ENCODE measurements at places on chromosomes 1 and 21.

DNA sequence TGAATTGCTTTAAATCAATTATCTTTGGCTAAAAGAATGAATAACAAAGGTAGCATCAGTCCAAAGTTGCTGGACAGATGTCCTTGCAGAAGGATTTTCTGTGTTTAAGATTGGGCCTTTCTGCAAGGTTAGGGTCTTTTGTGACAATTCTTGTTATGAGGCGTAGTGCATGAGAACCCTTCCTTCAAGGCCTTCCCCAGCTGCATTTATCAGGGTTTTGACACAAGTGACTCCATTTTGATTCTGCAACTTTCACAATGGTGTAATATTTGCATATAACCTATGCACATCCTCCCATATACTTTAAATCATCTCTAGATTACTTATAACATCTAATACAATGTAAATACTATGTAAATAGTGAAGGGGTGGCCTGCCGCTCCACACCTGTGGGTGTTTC, 1.1 kb upstream of the SETD4 start:
- no peak for DNase-seq

- DNase-seq, result no peak
Measured at GRCh38 chr1:226019572-226019971, 20.4 kb upstream of the SDE2 start.

DNA sequence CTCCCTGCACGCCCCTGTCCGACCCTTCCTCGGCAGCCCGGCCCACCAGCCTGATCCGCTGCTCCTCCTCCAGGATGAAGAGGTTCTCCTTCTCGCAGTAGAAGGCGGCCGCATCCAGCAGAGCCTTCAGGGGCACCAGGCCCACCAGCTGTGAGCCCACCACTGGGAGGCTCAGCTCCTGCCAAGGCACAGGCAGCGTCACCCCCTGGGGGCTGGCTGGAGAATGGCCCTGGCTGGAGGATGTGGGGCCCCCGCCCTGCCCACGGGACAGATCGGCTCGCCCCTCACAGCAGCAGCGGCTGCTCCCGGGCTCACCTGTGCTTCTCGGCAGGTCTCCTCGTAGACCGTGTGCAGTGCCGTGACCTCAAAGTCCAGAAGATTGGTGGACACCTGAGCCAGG, 5.3 kb downstream of the FTCD start:
- no peak for DNase-seq

GRCh38 chr1:209522826-209523225, 60.7 kb upstream of the CAMK1G start:
- DNase-seq, result no peak

DNA sequence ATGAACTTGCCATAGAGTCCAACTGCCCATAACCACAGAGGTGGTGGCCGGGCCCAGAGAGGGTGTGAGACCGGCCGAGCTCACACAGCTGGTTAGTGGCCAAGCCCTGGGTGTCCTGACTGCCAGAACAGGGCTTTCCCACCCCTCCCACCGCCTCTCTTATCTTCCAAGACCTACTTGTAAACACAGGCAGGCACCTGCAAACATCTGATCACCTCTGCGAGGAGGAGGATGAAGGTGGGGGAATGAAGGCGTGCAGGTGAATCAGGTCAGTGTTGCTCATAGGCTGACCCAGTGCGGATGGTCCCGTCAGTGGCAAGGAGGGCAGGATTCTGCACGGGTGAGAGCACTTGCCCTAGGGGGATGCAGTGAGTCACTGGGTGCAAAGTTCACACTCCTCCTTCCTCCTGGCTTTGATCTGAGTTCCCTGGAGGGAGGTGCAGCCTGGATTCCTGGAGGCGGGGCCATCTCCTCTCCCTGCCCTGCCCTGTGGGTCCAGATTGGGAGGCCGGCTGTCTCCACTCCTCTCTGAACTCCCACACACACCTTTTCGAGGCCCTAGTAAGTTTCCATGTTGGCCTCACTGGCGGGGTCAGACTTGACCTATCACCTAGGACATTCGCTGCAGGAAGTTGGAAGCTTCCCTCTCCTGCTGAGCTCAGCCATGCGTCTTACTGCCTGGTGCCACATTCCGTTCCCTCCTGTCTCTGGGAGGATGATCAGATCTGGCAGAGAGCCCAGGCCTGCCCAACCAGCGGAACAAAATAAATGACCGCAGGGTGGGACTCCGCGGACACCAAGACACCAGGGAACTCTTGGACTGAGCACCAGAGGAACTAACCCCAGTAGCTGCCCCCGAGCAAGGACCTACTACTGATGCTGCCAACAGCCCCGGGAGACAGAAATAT, 7.3 kb downstream of the UQCRHL start:
- DNase-seq, result no peak

DNA sequence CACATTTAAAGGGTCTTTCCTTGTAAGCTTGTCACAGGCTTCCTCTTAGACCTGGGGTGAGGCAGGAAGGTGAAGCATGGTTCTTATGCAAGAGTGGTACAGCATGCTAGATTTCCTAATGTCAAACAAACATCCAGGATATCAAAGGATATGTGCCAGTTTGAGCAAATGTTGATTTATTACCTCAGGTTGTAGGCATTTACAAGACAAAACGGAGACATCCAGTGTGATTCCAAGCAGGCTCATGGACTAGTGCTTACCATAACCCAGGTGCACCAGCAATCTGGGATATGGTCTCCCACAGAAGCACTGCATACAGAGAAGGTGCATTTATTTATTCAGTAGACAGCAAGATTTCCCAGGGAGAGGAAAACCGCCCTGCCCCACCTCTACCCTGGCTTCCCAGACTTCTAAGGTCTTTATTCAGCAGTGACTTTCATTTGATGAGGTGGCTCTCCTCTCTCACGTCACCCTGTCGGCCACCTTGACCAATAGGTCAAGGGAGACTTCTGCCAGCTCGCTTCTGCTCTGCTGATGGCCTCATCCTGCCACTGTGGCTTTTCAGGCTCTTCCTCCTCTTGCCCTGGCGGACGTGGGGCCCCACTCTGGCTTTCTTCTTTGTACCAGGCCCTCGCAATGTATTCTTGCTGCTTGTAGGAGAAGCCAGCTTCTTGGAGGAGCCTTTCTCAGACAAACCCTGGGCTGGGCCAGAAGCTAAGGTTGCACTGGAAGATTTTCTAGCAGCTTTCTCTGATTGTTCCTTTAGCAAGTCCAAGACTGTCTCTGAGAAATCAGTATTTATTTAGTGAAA, 25.6 kb downstream of the HHIPL2 start:
- DNase-seq, result no peak

DNA sequence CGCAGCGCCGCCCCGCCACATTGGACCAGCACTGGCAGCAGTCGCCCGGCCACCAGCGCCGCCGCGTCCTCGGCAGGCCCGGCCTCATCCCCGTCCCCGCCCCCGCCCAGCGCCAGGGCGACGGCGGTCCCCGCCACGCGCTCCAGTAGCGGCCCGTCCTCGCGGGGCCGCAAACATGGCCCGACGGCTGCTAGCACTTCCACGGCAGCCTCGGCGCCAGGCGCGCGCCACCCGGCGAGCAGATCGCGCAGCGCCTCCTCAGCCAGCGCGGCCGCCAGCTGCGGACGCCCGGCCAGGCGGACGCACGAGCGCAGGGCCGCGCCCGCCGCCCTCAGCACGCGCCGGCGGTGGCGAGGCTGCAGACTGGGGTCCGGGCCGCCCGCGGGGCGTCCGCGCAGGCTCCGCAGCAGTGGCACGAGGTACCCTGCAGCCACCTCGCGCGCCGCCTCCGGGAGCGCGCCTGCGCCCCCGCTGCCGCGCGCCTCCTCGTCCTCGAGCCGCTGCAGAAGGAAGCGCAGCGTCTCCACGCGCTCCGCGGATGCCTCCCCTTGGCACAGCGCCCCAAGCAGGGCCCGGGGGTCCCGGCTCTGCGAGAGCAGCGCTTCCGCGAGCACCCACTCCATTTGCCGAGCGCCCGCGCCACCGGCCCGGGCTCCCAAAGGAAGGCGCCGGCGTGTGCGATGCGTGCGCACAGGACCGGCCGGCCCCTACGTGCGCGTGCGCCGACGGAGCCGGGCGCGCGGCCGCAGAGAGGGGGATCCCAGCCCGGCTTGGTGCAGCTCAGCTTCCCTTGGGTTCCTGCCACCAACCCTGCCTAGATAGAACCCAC, at the start of gene TARBP1:
Gene TARBP1 (minus strand): TSS at position 699 of the 829 bp plus-strand sequence. CDS start 76 bp downstream, at position 623.
- peak; percentile 63 for DNase-seq

- DNase-seq, result no peak
Measured at GRCh38 chr1:92838519-92838918, 6.7 kb downstream of the RPL5 start.

DNA sequence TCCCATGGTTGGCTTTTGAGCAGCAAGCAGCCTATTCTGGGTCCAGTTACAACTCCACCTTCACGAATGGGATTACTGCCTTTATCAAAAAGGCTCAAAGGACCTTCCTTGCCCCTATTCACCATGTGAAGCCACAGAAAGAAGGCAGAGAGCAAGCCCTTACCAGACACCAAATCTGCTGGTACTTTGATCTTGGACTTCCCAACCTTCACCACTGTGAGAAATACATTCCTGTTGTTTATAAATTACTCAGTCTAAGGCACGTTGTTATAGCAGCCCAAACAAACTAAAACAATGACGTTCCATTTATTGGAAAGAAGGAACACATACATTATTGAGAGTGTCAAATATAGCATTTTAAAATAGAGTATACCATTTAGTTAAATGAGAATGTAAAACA, 1557.9 kb downstream of the PLA2G4A start:
- no peak for DNase-seq

- no peak for DNase-seq
Measured at GRCh38 chr1:157409927-157410326, 142.4 kb downstream of the FCRL5 start.

GRCh38 chr1:33455539-33456501, 16.6 kb upstream of the ZSCAN20 start:
- DNase-seq, result no peak

DNA sequence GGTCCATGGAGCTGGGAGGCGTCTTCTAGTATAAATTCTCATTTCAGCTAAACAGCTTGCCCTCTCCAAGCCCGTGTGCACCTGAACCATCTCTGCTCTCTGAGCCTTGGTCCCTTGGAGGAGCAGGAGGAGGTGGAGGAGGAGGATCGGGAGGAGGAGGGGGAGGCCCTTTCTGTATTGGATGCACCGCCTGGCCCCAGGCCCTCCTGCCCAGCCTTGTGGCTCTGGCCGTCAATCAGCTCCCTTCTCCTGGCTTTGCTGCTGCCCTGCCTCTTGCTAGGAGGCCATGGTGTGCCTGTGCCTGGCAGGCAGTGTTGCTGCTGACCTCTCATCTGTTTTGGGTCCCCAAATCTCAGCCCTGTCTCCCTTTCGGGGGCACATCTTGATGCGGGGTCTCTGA, 9.0 kb downstream of the COL18A1 start:
- DNase-seq, result no peak

DNA sequence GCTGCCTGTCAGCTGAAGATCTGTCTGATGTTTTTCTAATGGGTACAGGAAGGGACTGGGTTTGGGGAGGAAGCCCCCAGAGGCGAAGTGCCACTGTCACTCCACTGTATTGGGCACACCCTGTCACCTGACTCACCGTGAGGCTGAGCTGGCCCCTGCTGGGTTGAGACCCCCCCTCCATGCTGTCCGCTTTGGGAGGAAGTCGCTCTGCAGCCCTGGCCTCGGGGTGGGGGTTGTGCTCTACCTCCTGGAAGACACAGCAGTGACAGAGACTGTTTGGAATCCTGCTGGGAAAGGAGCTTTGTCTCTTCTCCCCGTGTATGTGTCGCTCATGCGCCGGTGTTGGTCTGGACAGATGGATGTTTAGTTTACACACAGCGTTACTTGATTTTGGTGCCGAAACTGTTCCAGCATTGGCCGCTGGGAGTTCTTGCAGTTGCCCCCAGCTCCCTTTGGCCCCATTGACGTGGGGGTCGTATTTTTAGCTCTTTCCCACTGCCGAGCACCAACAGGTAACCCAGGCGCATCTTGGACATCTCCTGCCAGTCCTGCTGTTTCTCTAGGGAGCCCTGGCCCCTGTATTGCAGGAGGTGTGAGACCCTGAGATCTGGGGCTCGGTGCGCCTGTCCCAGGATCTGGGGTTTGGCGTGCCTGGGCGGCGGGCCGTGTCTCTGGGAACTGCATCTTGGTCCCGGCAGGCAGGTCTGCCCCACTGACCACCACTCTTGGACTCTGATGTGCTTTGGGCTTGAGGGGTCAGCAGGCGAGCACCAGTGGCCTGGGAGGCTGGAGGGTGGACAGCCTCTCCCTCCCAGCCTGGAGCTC, 30.3 kb downstream of the SLX9 start:
- DNase-seq, result no peak

DNA sequence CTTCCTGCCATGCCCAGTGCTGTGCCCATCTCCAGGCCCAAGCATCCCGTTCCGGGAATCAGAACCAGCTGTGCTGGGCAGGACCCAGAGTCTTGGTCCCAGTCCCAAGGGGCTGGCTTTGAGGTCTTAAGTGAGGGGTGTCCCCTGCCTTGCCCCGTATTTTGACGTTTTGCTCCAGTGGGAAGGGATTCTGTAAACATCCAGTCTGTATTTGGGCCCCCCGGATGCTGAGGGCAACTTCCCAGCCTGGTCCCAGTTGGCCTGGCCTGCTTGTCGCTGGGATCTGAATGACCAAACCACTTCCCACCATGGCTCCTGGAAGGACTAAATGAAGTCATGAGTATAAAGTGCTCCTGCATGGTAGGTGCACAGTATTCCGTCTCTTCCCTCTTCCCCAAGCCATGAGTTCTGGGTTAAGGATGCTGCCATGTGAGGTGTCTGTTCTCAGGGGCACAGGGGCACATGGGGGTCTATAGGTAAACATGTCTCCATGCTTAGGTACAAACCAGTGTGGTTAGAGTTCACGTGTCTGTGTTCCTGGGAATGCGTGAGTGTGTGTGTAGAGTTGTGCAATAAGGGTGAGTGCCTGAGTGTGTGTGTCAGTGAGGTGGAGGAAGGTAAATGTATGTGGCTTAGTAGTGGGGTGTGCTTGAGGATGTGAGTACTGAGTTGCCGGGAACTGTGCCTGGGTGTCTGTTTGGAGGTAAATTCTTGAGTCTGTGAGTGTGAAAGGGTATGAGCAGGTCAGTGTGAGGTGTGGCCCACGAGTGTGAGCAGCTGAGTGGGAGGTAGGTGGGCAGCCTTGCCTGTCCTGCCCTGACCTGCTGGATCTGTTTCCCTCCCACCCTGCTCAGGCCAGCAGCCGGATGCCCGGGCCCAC, 1.5 kb downstream of the B4GALT2 start:
- no peak for DNase-seq

DNA sequence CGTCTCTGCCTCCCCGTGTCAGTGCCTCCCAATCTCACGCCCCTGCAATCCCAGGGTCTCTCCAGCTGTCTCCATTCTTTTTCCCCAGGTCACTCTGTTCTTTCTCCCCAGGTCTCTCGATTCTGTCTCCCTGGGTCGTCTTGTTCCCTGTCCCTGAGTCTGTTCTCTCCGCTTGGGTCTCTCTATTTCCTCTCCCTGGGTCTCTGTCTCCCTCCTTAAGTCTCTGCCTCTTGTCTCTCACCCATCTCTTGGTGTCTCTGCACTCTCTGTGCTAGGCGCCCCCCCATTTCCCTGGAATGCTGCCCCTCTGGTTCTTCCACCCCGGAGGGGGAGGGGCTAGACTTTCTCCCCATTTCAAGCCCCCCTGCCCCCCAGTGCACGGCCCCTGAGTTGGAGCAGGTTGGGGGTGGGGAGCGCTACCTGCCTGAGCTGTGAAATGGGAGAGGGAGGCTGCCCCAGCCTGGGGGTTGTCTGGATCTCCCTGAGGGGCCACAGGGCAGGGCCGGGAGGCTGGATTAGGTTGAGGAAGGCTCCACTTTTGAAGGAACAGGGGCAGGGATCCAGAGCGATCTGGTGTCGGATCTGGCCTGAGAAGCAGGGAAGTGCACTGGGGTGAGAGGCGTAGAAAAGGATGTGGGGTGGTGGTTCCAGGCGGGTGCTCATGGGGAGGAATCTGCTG, 1.4 kb downstream of the PTPRF start:
- no peak for DNase-seq

- DNase-seq, result no peak
Measured at GRCh38 chr1:175976865-175977642, 230.0 kb downstream of the COP1 start.

GRCh38 chr21:35857095-35857494, 203.2 kb downstream of the SETD4 start:
- no peak for DNase-seq

GRCh38 chr1:22646384-22646783, 3.0 kb downstream of the C1QC start:
- DNase-seq, result no peak
